NCI-H446 (cell line): ENCODE measurements at places on chromosomes 4 and X.

GRCh38 chrX:20521222-20521621 lies 254.5 kb upstream of the RPS6KA3 start:
- no peak for DNase-seq

DNA sequence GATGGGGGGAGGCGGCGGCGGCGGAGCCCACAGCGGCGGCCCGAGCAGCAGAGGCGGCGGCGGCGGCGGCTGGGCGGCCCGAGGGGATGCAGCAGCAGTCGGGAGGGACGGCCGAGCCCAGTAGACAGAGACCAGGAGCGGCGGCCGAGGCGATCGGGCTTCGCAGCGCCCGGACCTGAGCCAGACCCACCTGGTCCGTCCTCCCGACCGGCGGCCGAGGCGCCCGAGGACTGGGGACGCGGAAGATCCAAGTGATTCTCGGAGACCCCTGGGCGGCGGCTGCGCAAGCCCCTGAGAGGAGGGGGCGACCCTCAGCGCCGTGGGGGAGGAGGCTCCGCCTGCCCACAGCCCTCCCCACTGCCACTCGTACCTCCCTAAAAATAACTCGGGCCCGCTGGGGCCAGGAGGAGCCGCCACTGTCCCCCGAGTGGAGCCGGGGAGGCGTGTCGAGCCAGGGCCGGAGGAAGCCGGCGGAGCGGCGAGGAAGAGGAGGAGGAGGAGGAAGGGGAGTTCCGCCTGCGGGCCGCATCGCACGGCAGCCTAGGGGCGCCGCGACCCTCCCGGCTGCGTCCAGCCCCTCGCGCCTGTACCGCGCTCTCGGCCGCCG lies 608 bp downstream of the RAPGEF2 start:
- no peak for DNase-seq

GRCh38 chr4:8917868-8918783 lies 46.5 kb upstream of the HMX1 start:
- no peak for DNase-seq

GRCh38 chr4:138052806-138053632 lies 189.1 kb downstream of the SLC7A11 start:
- no peak for DNase-seq

- no peak for DNase-seq
These were observed 62.1 kb upstream of the ANTXR2 start for GRCh38 chr4:80134936-80135701.

GRCh38 chr4:21827575-21827974 lies 121.0 kb downstream of the KCNIP4 start:
- no peak for DNase-seq

DNA sequence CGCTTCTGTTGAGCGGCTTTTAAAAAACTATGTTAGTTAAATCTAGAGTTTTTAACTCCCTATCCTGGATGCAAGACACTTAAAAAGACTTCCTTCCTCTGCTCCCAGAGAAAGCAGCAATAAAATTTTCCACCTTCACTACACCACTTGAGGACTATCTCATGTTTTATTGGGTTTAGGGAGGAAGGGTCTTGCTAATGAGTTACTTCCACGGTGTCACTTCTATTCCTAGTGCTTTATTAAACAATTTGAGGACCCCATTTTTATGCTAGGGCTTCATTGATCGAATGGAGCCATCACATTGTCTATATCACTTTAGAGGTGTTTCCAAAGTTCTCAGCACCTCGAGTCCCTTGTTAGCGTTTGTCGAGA lies 3.7 kb upstream of the STIM2 start:
- no peak for DNase-seq

- peak; percentile 27 for DNase-seq
These were observed 80.7 kb upstream of the PRPS1 start for GRCh38 chrX:107547621-107548020.

DNA sequence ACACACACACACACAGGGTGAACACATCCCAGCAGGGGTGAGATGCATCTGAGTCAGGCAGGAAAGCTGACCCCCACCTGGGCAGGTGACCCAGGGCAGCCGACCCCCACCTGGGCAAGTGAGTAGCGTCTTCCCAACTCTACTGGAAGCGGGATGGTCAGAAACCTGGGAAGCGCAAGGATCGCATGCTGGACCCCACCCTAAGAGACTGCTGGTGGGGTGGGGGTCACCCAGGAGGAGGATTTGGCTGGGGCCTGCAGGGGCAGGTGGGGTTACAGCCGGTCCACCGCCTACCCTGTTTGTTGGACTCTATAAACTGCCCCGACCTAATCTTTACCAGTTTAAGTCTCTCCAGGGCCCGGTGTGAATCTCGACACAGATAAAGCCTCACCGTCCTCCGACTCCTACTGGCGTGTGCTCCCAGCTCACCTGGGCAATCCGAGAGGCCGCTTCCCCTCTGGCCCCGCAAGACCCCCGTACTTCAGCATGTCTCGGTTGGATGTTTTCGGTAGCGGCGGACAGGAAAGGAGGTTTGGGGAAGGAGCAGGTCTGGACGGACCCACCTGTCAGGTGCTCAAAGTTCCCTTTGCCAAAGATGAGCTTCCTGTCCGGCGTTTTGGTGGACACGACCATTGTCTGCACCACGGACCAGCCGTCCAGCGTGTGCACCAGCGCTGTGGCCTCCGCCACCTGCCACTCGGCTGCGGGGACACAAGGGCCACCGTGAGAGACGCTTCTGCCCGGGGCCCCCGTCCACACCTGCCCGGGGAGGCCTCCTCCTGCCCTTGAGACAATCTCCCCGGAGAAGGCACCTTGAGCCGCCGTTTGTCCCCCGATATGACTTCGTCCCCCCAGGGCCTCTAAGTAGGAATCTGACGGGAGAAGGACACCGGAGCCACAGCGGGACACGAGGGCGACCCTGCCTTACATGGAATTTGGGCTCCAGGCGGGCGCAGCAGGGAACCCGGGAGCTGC lies 2.0 kb downstream of the GTPBP6 start:
- DNase-seq = no peak

- DNase-seq = peak; percentile 13
These were observed 14.8 kb upstream of the GPRASP2 start for GRCh38 chrX:102697494-102697893.

DNA sequence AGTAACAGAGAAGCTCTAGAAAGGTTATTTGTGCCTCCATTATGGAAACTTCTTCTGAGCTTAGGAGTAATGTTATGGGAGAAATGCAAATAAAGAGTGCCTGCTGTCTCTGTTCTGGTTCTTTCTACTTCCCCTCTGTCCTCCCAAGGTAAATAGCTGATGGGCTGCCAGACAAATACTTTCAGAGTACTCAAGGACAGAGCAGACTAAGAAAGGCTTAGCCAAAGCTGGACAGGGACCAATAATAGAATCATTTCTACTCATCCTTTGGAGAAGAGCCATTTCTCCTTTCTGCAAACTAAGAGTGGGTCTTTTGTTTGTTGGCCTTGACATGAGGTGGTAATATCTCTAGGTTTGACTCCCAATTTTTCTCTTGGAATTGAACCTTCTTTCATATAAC lies 136.1 kb downstream of the MID1IP1 start:
- DNase-seq = no peak

DNA sequence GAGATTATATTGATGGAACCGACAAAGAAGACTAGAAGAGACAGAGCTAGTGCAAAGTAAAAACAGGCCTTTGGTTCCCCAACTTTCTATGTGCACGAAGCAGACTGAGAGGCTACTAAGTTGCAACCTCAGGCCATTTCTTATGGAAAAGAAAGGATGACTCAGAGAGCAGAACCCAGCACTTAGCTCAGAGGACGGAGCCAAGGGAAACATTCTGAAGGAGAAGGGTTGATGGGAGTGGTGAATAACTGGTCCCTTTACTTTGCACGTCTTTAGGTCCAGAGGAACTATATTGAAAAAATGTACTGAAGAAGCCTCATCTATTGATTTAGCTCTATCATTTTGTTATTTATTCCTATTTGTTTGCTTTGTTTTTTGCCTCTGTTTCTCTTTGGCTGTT lies 182.1 kb downstream of the CPE start:
- no peak for DNase-seq

DNA sequence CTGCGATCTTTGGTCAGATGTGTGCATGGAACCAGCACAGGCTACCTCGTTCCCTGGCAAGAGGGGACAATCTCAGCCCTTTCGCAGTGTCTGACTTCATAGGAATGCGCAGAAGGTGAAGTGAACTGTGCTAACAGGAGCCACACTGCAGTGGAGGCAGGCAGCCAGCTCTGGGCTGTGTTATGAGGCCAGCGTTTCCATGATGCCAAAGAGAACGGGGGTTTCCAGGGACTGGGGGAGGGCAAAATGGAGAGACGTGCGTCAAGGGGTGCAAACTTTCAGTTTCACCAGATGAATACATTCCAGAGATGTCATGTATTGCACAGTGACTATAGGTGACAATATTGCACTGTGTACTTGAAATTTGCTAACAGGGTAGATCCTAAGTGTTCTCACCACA lies 30.4 kb downstream of the CLDN34 start:
- DNase-seq = no peak

GRCh38 chr4:118396881-118397622 lies 44.2 kb upstream of the PRSS12 start:
- DNase-seq = no peak

- peak; percentile 38 for DNase-seq
These were observed 2.3 kb downstream of the AMMECR1 start for GRCh38 chrX:110315551-110315950.

GRCh38 chr4:90580326-90580725 lies 453.1 kb downstream of the CCSER1 start:
- peak; percentile 46 for DNase-seq
